ENCODE measurements at places on chromosomes 12 and 14.

GRCh38 chr12:63844391-63845341 is at the start of gene SRGAP1:
TSS of gene SRGAP1 (plus strand) at chr12:63844700. CDS start at chr12:63844817, 117 bp downstream.
- peak; percentile 17 for DNase-seq

- no peak for DNase-seq
These were observed 108.4 kb downstream of the PTPRR start for GRCh38 chr12:70812136-70812535.

- DNase-seq: no peak
These were observed 19.4 kb downstream of the ACVRL1 start for GRCh38 chr12:51926718-51927117.

DNA sequence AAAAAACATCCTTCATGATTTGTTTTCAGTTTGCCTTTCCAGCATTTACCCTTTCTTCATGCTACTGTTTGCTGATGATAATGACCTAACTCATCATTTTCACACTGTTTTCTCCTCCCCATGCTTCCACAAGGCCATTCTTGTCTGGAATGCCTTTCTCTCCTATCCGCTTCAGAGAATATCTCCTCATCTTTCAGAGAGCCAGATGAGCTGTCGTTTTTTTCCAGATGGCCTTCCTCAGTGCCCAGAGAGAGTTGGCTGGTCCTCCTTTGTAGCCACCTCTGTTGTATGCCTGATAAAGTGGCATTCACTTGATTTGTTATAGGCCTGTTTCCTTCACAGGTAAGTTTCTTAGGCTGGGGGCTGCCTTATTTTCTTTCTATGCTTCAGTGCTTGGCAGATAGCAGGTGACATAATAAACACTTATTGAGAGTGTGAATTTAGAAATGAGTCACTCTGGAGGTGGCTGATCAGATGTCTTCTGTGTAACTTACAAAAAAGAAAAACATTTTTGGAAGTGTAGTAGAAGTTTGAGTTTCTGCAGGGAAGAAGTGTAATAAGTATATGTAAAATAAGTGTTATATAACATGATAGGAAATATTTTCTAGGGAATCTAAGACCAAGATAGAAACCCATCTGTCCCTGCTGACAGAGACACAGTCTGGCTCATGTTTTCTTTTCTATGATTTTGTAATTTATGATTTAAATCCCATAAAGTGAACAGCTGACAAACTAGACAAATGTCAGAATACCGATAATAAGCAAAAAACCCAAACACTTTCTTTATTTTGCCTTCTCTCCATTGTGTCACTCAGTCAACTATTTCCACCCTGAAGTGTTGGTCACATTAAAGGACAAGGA is 174.5 kb downstream of the DACT1 start:
- no peak for DNase-seq

DNA sequence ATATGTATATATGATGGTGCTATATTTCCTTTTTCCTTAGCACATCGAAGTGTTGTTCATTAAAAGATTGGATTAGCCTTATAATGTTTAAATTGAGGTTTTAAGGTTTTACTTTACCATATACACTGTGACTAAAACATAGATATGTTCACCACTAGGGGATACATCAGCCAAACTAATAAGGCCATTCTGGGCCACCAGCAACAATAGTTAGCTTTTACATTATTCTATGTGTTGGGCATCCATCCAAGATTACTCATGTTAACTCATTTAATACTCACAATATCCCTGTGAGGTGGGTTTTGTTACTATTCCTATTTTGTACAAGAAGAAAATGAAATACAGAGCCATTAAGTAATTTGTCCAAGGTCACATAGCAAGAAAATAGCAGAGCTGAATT is 202.6 kb upstream of the AVPR1A start:
- DNase-seq: no peak

- no peak for DNase-seq
These were observed 31.5 kb downstream of the RASSF9 start for GRCh38 chr12:85804663-85805062.

DNA sequence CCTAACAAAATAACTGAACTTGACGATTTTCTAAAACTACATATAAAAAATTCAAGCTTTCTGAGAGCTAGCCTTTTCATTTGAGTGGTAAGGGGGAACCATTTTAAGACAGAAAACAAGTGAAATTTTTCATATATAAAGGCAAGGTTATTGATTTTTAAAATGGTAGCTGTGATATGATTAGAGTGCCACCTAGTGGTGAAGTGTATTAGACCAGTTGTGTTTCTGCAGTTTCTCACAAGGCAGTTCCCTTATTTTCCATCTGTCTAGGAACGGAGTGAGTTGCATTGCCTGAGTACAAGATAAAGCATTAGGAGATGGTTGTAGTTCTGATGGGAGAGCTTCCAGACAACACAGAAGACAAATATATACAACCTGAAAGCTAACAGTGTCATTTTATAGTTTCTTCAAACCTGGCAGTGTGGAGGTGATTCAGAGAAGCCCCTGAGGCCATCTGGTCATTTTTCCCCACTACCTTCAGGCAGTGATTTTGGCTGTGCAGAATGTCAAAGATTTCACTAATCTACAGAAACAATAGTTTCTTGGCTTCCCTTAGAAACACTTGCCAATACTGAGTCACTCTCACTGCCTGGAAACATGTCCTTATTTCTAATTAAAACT is 180.8 kb downstream of the C12orf50 start:
- DNase-seq: peak; percentile 20

GRCh38 chr14:61337893-61338292 is 16.5 kb downstream of the PRKCH start:
- DNase-seq: no peak

- no peak for DNase-seq
These were observed 1.6 kb downstream of the DGKA start for GRCh38 chr12:55932551-55932910.

DNA sequence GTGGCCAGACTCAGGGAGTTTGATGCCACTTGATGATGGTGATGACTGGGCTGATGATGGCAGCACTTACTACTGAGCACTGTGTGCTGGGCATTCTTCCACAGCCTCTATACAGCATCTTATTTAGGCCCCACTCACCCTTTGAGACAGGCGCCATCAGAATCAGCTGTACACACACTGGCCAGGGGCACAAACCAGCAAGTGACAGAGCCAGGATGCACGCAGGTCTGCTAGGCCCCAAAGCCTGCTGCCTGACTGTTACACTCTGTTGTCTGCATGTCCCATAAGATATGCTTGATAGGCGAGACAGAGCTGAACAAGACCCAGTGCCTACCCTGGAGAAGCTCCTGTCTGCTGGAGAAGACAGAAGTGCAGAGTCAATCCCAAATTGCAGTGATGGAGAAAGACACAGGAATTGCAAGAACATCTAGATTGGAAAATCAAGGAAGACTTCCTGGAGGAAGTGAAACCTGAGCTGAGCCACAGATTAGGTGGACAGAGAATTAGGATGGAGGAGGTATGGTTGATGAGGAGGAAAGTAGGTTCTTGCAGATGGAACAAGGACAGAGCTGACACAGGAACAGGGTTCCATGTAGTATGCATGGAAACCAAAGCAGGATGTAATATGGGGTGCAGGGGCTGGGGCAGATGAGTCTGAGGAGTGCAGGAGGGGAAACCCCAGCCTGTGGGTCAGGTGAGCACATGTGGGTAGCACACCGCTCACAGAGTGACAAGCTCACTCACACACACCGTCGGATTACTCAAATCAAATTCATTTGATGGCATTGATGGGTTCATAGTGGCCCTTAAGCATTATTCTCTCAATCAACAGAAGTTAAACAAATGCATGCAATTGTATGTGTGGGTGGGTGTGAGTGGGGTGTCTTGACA is 117.3 kb downstream of the BEGAIN start:
- no peak for DNase-seq

GRCh38 chr12:104740668-104741067 is 217.4 kb downstream of the SLC41A2 start:
- DNase-seq: no peak

- DNase-seq: no peak
These were observed 7.6 kb upstream of the SPATS2 start for GRCh38 chr12:49359671-49360070.

DNA sequence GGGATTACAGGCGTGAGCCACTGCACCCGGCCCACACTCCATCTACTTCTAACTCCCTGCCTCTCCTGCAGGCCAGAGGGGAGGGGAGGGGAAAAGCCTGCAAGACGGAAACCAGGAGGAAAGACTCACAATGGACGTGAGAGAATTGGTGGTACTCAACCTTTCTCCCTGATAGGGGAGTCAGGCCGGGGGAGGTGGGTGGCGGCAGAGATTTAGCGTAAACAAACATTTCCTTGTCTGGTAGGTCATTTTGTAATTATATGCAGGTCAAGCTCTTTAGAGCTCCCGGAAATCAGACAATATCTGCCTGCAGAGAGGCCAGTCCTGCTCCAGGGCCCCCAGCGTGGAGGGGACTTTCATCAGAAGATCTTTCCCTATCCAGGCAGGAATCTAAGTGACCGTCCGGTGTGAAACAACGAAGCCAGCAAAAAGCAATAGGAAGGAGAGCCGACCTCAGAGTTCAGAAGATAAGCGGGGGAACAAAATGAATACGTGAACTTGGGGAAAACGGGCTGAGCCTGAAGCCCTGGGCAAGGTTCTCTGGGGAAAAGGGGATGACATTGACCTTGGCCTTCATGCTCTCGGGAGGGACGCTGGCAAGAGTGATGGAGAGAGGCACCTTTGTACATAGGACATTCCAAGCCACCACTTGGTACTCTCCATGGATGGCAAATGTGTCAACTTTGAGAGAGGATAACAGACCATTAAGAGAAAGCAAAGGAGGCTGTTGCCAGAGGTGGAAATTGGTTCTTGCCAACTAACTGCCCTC is 62.3 kb downstream of the SPRING1 start:
- no peak for DNase-seq

GRCh38 chr12:88805692-88806091 is 225.4 kb upstream of the KITLG start:
- no peak for DNase-seq

DNA sequence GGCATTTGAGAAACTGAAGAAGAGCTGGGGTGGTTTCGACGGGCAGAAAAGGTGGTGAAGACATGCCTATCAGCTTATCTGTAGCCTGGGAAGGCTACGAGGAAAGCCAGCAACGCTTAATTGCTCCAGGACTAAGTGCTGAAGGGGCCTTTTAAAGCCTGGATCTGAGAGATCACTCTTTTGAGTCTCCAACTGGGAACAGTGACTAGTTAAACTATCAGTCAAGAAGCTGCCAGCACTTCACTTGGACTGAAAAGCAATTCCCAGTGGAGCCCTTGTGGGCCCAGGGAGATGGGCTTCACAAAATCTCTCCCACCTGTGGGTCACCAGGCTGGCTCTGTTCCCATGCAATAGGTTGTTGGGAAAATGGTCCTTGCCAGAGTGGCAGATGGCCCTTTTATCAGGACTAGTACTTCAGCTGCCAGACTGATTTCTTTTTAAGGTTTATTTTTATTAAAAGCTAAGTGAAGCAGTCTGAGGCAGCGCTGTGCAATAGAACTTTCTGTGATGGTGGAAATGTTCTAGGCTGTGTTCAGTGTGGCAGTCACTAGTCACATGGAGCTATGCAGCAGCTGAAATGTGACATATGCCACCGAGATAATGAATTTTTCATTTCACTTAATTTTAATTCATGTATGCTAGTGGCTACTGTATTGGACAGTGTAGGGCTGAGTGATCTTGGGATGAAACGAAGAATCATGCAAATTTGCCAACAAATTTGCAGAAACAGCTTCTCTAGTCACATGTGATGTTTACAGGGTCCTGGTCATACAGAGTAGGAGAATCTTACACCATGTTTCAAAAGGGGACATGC is 276.8 kb downstream of the PCNX1 start:
- no peak for DNase-seq

All from NCI-H1930 (cell line).